Esophagus squamous epithelium (tissue), 5 donors: ENCODE measurements at places on chromosomes 6 and 20. TPM values are rescaled to one million over a fixed set of nuclear protein-coding genes. Genes with fewer than 3 reads are reported as not detected.

DNA sequence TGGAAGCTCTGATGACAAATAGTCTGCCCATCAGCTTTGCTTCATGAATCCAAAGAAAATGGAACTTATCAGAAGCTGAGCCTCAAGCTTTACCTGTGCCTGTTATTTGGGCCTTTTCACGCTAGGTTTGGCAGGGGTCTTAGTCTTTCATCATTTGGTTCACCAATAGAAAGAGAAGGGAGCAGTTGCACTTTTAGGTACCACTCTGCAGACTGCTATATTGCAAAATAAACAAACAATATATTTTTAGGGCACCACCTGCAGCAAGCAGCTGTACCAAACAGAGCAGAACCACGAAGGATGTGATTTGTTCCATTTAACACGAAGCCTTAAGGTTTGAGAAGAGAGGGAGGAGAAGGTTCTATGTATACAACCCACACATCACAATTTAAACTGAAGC, 291.4 kb upstream of the RNF217 start:
- H3K36me3 ChIP-seq, result no peaks in the 10 kb centered on the region
- no peak for DNase-seq
- no peak overlapping the region for H3K4me3 ChIP-seq
- H3K27me3 ChIP-seq, result no peaks in the 10 kb centered on the region

GRCh38 chr6:20058121-20058905, 154.0 kb downstream of the MBOAT1 start:
- H3K27ac ChIP-seq, result no peak overlapping the region
- H3K27me3 ChIP-seq, result no peaks in the 10 kb centered on the region
- H3K36me3 ChIP-seq, result no peaks in the 10 kb centered on the region

- H3K4me1 ChIP-seq, result no peaks in the 10 kb centered on the region
- H3K27me3 ChIP-seq, result no peaks in the 10 kb centered on the region
- DNase-seq, result no peak
- H3K36me3 ChIP-seq, result peaks cover 50% of the 10 kb centered on the region
- H3K27ac ChIP-seq, result no peak overlapping the region
Observed at GRCh38 chr6:41900861-41901260, 5.7 kb upstream of the USP49 start.

DNA sequence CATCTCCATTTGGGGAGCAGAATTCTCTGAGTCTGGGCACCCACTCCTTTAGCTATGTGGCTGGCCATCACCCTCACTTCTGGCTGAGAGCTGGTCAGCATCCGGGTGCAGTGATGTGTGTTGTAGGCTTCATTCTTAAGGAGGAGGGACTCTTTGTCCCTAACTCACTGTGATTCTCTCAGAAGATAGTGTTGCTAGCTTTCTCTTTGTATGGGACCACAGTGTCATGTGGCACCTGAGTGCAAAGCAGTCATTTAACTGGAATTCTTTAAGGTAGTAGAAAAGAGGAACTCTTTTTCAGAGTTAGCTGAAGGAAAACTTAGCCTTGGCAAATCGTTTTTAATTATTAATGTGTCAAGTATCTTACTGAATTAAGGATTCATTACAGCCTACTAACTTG, 165.9 kb downstream of the JARID2 start:
- H3K4me3 ChIP-seq, result no peak overlapping the region
- H3K4me1 ChIP-seq, result peaks cover 9% of the 10 kb centered on the region
- H3K27me3 ChIP-seq, result no peaks in the 10 kb centered on the region
- no peaks in the 10 kb centered on the region for H3K36me3 ChIP-seq

- H3K36me3 ChIP-seq, result no peaks in the 10 kb centered on the region
- H3K4me1 ChIP-seq, result no peaks in the 10 kb centered on the region
- H3K27me3 ChIP-seq, result no peaks in the 10 kb centered on the region
- no peak overlapping the region for H3K4me3 ChIP-seq
- no peak overlapping the region for H3K27ac ChIP-seq
Observed at GRCh38 chr6:164693944-164694343, 615.5 kb downstream of the C6orf118 start.

DNA sequence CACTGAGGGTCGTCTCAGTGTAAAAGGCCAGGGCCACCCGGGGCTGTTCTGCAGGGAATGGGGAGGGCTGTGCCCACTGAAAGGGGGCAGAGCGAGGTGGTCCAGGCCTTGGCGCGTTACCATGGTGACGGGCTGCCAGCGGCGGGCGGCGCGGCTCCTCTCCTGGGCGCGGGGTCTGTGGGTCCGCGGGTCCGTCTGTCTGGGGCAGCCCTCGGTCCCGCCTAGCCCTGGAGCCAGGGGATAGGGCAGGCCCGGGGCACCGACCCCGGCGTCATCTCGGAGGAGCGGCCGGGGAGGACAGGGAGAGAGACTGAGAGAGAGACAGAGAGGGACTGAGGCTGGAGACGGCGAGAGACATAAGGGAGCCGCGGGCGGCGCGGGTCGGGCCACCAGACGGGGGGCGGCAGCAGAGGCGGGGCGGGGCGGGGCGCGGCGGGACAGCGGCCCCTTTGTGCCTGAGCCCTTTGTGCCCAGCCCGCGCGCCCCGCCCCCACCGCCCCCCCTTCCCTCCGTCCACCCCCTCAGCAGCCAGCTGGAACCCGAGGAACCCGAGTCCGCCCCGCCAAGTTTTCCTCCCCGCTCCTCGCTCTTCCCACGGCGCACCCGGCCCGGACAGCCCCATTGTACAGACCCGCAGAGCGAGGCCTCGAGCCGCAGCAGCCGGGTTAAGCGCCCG, at the start of gene KIAA1755:
Gene KIAA1755 (minus strand): TSS at position 358 of the 676 bp plus-strand sequence. CDS start 235 bp downstream, at position 123.
- H3K4me1 ChIP-seq, result no peaks in the 10 kb centered on the region
- H3K4me3 ChIP-seq, result peak within 1 kb of the TSS; percentile 50
- H3K27ac ChIP-seq, result peak within 1 kb of the TSS; percentile 75
- no peaks in the 10 kb centered on the region for H3K36me3 ChIP-seq
- H3K27me3 ChIP-seq, result peaks cover 36% of the 10 kb centered on the region
- no peak for DNase-seq

DNA sequence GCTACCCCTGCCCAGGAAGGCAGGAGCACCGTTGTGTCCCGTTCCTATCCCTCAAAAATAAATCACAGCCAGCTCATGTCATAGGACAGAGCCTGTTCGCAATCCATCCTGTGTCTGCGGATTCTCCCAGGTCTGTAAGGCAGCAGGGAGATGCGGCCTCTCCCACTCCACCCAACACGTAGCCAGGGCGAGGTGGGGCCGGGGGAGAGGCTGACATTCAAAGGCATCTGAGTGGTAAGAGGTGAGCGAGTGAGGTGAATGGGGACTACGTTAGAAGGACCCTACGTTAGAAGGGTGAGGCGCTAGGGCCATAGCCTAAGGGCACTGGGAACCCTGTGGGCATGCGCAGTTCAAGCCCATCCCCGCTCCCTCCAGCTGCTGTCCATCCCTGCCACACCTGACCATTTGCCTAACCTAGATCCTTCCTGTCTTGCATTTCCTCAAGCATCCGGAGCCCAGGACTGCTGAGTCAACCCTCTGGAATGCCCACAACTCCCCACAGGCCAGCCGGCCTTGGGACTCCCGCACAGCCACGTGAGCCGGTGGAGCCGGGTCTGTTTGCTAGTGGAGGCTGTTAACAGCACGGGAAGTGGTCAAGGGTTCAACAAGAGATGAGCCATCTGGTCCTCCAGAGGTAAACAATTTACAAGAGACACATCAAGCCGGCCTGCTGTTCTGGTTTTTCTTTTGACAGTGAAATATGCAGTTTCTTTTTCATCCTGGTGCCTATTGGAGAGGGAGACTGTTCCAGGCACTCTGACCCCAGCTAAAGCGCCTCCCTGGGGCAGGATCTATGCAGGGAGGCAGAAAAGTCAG, 45.9 kb downstream of the RIPOR3 start:
- H3K27ac ChIP-seq, result peak overlapping the region; percentile 66
- H3K4me1 ChIP-seq, result peaks cover 34% of the 10 kb centered on the region
- H3K36me3 ChIP-seq, result no peaks in the 10 kb centered on the region
- H3K4me3 ChIP-seq, result no peak overlapping the region

GRCh38 chr6:56851074-56851473, 103.8 kb upstream of the BEND6 start:
- DNase-seq, result no peak
- no peaks in the 10 kb centered on the region for H3K27me3 ChIP-seq
- no peaks in the 10 kb centered on the region for H3K36me3 ChIP-seq
- peak overlapping the region; percentile 46 for H3K4me3 ChIP-seq
- H3K4me1 ChIP-seq, result no peaks in the 10 kb centered on the region

- no peaks in the 10 kb centered on the region for H3K27me3 ChIP-seq
- peaks cover 50% of the 10 kb centered on the region for H3K4me1 ChIP-seq
- H3K27ac ChIP-seq, result peak overlapping the region; percentile 100
- no peaks in the 10 kb centered on the region for H3K36me3 ChIP-seq
- no peak for DNase-seq
Observed at GRCh38 chr6:137219664-137220252, 573 bp upstream of the IFNGR1 start.

Gene RTN4IP1
- total RNA-seq, result 7.7 TPM

Gene EDN3
- total RNA-seq, result 23.9 TPM
